ENCODE measurements at places on chromosomes 1 and 21.

DNA sequence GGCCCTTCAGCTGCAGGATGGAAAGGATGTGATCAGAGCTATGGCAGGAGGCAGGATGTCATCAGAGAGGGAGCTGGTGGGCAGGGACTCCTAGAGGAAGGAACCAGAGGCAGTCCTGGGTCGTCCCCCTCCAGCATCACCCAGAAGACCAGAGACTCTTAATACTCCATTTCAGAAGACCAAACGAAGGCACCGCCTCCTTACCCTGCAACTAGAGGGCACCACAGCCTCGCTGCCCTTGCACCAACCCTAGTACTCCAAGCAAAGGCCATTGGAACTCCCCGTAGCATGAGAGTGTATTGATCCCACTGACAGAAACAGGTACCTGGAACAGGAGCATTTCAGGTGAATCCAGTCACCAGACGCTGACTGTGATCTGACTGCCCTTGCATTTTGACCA, 598.1 kb downstream of the NPHP4 start:
- DNase-seq = no peak

DNA sequence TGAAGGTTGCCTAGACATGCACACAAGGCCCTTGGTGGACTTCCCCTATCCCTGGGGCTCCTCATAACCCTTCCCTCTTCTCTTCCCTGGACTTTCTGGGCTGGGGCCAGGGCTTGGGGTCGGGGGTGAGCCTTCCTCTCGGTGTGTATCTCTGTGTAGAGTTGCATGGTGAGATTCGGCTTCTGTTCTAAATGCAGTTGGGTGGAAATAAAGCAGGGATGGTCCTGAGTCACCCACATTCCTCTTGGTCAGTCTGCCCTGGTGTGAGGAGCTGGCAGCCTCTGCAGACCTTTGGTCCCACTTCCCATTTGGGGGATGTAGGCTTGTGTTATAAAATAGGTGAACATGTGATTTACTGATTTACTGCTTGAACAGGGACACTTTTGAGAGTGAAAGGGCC, 38.0 kb downstream of the ADARB1 start:
- DNase-seq = no peak

DNA sequence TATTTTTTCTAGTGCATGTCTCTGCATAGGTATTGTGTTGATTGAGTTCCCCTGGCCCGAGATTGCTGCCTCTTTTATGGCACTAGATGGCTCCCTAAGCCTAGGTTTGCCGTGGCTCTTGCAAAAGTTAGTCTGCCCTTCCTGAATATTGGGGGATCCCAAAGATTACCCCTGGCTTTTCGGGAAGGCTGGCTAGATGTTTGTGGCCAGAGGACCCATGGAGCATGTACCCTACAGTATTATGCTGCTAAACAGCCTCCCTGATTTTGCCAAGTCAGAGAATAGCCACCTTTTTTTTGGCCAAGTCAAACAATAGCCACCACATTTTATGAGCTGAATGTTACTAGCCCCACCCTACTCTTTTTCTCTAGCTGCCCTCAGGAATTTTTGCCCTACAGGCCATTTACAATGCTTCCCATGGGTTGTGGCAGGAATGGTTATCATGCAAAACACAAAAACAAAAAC, 343.2 kb downstream of the OLFM3 start:
- DNase-seq = peak; percentile 29

DNA sequence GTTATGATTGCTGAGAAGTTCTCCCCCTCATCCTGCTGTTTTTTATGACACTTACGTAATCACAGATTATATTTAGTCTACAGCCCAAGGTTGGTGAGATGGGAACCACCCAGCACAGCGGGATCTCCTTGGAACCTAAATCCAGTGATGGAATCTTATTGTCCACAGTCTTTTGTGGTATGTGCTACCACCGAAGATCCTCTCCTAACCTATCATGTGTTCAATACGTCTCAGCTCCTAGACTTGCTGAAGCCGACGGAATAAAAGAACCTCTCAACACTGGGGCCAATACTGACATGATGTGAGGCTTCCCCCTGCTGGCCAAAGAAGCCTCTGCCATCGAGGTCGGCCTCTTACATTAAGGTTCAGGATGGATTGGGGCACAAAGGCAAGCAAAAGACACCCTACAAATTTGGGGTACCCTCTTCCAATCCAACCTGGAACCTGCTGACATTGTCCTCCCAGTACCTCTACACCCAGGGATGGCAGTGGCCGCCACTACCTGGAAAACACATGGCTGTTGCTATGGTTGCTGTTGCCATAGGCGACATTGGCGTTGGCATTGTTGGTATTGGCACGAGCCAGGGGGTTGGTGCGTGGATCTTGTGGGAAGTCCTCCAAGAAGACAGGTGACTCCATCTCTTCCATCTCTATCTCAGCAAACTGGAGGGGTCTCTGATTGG, 19.4 kb upstream of the KIF21B start:
- DNase-seq = peak; percentile 70

DNA sequence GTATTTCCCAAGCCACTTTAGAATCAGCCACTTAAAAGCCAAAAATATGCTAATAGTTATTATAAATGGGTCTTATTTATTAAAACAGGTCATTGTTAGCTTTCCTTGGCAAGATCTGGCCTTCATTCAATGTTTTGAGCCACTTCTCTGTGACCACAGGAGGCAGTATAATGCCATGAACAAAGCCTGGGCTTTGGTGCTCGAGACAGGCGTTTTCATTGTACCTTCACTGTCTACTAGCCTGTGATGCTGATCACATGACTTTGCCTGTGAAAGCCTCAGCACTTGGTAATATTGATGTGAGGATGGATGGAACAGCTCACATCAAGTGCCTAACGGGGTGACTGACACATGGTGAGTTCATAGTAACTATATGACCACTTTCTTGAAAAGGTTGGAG, 217.0 kb downstream of the RWDD3 start:
- DNase-seq = no peak

- DNase-seq = no peak
These were observed 25.6 kb downstream of the HHIPL2 start for GRCh38 chr1:222522105-222522915.

- DNase-seq = no peak
These were observed 29.9 kb downstream of the DHCR24 start for GRCh38 chr1:54857141-54857540.

DNA sequence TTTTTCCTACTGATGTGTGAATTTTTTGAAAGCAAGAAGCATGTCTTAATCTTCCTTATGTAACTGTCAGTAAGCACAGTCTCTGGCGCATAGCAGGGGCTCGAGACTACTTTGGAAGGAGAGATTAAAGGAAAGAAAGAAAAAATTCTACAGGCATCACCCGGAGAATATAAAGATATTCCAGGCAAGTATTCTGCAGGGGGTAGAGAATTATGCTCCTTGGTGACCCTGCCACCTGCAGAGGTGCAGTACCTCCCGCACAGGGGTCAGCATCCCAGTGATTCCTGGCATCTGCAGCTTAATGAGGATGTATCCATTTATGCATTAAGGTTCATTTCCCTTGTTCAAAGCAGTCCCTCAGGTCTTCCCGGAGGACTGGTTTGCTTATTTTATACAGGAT, 87.6 kb upstream of the WLS start:
- DNase-seq = no peak

DNA sequence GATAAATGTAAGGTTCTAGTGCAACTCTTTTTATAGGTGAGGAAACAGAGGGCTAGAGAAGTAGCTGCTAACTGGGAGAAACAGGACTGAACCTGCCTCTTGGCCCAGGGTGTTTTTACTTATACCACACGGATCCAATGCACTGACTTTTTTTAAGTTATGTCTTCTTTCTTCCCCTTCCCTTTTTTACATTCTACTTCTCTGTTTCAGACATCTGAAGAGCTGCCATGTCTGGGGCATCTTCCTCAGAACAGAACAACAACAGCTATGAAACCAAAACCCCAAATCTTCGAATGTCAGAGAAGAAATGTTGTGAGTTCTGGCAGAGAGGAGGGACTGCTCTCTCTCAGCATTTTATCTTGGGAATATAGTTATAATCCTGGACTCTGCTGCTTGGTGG, 1.4 kb downstream of the PFKFB2 start:
- no peak for DNase-seq

DNA sequence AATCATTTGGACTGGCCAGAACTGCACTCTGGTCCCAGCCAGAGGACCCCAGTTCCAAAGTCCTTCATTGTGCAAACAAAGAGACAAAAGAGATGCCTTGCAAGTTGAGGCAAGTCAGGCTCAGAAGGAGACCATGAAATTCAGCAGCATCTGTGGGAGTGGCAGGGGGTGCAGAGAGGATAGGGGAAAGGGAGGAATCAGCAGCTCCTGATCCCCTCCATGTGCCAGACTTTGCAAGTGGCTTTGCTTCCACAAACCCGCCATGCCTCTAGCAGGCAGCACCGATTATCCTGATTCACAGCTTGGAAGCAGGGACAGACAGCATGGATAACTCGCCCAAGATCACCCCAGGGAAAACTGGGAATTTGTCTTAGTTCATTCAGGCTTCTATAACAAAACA, 2.1 kb upstream of the CAPN9 start:
- DNase-seq = no peak

DNA sequence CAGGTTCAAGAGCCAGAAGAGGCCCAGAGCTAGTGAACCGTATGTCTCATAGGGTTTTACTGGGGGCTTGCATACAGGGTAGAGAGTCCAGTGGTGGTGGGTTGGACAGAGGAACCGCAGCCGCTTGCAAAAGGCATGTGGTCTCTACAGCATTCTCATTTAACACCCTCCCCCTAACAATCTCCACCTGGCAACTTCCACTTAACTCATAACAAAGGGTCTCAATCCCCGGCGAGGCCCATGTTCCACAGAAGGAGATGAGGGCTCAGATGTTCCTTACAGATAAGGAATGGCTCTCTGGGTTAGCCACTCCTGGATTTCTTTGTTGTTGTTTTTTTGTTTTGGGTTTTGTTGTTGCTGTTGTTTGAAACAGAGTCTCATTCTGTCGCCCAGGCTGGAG, 106.1 kb downstream of the APP start:
- DNase-seq = no peak

DNA sequence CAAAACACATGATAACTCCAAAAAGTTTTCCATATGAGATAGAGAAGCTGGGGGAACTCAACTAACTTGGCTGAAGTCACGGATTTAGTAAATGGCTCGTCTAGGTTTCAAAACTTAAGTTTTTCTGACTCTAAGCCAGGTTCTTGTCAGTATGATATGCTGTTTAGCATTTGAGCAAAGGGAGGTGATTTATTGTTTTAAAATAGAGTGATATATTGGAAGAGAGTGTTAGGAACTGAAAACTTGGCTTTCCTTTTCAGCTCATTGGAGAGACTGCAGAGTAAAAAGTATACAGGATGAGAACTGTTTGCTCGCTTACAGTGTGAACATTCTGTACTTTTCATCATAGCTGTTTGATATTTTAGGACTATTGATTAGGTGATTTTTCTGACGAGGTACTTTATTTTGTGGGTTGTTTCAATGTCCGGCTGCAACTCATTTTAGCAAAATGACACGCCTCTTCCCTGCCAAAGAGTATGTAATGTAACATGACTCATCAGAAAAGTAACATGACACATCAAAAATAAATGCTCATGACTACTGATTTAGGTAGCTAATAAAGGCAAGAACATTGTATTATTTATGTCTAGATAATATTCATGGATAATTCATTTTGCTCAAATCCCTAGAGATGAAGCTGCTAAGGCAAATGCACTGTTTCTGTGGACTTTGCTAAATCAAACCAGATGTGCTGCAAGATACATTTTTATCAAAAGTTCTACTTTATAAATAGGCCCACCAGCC, 355.1 kb downstream of the GPATCH2 start:
- DNase-seq = no peak

GRCh38 chr1:97989094-97989680, 68.4 kb upstream of the DPYD start:
- DNase-seq = no peak
